Right ventricle myocardium superior (tissue), 1 donor: ENCODE measurements at places on chromosomes 2 and 18. TPM values are rescaled to one million over a fixed set of nuclear protein-coding genes. Genes with fewer than 3 reads are reported as not detected.

SCN9A gene
- total RNA-seq = 2.2 TPM

CRACDL gene
- total RNA-seq = 4.4 TPM

SLC5A7 gene
- total RNA-seq = 0.19 TPM

LRRC30 gene
- total RNA-seq = not detected

ERBB4 gene
- 11.5 TPM for total RNA-seq

KLF7 gene
- total RNA-seq = 19.2 TPM

VWC2L gene
- total RNA-seq = not detected

NPC1 gene
- total RNA-seq = 9.8 TPM

AGXT gene
- total RNA-seq = not detected

TMBIM1 gene
- total RNA-seq = 117 TPM

MALL gene
- total RNA-seq = 9.9 TPM

ASPRV1 gene
- total RNA-seq = 0.78 TPM

CDCA7 gene
- total RNA-seq = 1.3 TPM

CWC22 gene
- total RNA-seq = 11.6 TPM

RIT2 gene
- not detected for total RNA-seq

NAT8 gene
- total RNA-seq = not detected

GPAT2 gene
- 6.4 TPM for total RNA-seq

HOXD10 gene
- total RNA-seq = not detected

GLI2 gene
- total RNA-seq = 1.3 TPM

YIPF4 gene
- total RNA-seq = 67.5 TPM

RRM2 gene
- 1.9 TPM for total RNA-seq

DUSP19 gene
- total RNA-seq = 10.8 TPM

TMEM17 gene
- total RNA-seq = 1.7 TPM

MPP4 gene
- not detected for total RNA-seq

ALPI gene
- not detected for total RNA-seq

LYPD6B gene
- total RNA-seq = not detected

MAPK4 gene
- total RNA-seq = 26.9 TPM
